Naive thymus-derived CD8-positive, alpha-beta T cell (primary cell): ENCODE measurements at places on chromosomes 7 and 10.

GRCh38 chr7:139845443-139845805 is 16.4 kb downstream of the TBXAS1 start:
- no peak for DNase-seq

DNA sequence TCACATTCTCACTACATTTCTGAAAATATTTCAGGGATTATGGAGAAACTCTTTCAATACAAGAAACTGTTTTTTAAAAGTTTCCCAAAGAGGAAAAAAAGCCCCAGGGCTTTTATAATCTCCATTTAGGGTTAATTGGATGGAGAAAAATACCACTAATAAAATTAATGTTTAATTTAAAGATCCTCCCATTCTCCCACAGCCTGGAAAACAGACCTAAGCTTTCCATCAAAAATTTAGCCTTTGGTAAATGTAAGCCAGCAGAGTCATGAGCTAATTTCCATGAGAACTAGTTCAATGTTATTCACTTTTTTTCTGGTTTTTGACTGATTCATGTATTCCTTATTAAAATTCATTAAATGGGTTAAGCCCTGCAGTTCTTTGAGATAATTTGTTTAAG is 408.7 kb downstream of the PHTF2 start:
- DNase-seq, result no peak

DNA sequence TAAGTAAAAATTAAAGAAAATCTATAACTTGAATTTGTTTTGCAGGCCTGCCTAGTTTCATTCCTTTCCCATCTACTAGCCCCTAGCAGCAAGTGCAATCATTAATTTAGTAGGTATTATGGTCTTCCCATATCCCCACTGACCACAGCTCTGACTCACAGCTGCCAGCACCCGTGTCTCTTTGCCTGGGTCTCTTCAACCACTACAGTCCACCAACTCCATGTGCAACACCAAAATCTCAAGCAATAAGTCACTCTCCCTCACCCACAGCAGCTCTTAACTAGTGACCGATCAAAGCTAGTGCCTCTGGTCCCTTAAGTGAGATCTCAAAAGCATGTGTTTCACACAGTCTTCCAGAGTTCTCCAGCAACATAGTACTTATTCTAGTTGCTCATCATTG is 26.0 kb upstream of the THSD7A start:
- DNase-seq, result no peak

DNA sequence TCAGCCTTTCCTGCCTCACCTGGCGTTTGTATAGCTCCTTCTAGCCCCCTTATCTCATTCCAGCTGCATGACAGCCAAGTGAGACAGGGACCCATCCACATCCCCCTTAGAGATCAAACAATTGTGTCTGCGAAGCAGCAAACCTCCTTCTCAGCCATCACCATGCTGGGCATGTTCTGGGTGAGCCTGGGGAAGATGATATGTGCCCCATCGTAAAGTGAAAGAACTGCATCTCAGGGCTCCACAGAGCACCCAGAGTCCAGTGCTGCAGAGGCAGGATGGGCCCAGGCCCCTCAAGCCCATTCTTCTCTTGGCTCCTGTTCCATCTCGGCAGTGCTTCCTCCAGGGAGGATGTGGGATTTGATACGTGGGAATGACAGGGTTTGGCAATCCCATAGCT is 43.2 kb downstream of the FIGNL1 start:
- DNase-seq, result no peak

DNA sequence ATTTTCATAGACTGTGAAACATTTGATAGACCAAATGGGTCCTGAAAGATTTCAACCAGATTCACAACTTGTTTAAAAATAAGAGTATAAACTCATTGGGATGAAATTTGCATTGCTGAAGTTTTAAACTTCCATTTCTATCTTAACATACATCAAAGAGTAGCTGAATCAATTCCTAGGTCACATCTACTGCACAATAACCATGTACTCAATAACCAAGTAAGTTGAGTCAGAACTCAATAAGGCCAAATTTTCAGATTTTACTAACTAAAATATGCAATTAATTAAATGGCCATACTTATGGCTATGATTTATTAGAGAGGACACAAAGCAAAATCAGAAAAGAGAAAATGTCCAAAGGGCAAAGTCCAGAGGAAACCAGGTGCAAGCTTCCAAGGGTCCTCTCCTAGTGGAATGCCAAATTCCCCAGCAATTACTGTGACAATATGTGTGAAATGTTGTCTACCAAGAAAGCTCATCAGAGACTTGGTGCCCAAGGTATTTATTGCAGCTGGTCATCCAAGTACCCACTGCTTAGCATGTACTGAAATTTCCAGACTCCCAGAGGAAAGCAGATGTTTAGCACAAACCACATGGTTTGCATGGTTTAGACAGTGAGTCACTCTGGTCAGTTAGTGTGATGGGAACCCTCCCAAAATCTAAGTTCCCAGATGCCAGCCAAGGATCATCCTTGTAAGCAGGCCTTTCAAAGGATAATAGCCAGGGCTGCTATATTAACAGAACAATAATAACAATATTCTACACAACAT is 238.9 kb downstream of the IPMK start:
- no peak for DNase-seq

DNA sequence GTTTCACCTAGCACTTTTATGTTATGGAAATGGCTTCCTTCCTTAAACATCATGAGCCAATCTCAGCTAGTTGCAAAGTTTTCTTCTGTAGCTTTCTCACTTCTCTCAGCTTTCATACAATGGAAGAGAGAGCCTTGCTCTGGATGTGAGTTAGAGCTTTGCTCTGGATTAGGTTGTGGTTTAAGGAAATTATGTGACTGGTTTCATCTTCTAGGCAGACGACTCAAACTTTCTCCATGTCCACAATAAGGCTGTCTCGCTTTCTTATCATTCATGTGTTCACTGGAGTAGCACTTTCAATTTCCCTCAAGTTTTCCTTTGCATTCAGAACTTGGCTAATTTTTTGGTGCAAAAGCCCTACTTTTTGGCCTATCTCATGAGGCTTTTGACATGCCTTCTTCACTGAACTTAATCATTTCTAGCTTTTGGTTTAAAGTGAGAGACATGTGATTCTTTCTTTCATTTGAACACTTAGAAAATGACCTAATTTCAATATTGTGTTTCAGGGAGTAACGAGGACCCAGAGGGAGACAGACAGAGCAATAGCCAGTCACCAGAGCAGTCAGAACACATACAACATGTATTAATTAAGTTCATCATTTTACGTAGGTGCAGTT is 49.8 kb downstream of the CNOT4 start:
- DNase-seq, result no peak

DNA sequence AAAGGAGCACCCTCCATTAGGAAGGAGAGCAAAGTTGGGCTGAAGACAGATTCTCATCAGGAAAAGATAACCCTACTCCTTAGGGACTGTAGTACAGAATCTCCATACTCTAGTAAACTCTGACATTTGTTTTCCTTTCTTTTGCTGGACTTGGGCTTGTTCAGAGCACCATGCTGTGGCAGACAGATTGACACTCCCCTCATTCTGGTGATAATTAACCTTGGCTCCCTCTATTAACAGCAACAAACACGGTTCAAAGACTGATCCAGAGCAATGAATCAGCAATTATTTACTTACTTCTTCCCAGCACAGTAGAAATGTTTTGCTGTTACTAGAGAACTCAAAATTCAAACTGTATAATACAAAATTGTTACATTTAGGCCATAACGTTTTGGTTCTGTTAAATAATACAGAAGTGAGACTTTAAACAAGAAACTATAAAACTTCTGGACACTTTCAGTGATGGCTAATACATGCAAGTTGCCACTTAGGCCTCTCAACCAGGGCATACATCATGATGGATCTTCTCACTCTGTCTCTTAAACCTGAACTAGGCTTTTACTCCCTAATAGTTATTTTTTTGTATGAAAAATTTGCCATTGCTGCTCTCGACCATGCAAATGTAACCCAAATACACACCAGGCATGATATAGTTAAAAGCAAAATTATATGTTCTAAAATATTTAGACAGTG is 639.0 kb downstream of the IPMK start:
- DNase-seq, result no peak

GRCh38 chr10:86979977-86980448 is 11.7 kb downstream of the ADIRF start:
- no peak for DNase-seq

DNA sequence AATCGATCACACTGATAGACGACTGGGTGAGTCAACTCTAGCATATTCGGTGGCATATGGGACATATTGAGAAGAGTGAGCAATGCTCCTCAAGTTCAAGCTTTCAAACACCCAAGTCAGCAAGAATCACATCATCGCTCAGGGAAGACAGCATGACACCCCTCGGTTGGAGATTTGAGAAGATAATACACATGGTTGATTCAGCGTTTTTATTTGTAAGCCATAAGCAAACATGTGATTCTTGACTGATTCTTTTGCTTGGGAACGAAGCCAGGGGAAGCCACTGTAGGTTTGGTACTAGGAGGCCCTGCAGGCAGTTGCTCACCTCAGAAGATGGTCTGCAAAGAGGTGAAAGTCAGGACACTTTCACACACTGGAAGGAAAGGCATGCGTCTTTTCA is 12.6 kb downstream of the UCMA start:
- no peak for DNase-seq

DNA sequence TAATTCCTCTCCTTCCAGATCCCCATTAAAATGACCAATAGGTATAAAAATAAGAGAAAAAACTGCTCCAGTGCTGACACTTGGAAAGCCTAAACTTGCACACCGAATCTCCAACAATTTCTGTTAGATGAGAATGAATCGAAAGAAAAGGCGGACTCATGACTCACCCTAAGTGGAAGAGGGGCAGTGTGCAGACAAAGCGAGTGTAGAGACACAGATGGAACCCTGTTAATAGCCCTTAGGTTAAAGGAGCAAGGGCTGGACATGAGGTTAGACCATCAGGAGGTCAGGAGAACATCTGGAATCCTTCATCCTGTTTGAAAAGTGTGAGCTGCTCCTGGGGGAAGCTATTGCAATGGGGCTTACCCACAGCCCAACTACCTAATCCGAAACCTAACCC is 103.4 kb upstream of the GLI3 start:
- DNase-seq, result no peak

DNA sequence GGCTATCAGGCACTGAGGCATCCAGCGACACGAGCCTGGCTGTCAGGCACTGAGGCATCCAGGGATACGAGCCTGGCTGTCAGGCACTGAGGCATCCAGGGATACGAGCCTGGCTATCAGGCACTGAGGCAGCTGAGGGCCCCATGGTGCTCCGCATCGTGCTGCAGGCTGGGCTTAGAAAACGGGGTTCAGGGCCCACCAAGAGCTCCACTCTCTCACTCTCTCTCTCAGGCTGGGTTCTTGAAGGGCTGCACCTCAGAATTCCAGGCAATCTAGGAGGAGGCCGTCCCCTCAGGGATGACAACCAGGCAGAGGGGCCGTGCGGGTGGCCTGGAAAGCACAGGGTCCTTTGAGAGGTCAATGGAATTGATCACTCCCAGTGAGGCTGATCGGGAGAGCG is 69.0 kb downstream of the CFAP46 start:
- peak; percentile 9 for DNase-seq

GRCh38 chr10:75512203-75512933 is 80.9 kb downstream of the LRMDA start:
- no peak for DNase-seq

GRCh38 chr7:141889321-141889720 is 26.9 kb upstream of the OR9A4 start:
- no peak for DNase-seq

DNA sequence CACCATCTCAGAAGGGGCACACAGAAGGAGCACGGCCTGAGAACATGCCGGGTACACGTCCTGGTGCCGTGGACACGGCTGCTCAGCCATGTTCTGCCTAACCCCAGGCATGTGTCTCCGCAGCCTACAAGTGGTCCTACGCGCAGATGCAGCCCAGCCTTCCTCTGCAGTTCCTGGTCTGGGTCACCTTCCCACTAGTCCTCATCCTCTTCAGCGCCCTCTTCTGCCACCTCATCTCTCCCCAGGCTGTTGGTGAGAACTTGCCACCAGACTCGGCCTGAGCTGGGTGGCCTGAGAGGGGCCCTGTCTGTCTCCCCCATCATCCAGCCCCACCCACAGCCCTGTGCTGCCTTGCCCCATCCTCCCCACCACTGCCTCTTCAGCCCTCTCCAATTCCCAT is 5.3 kb downstream of the CLCN1 start:
- no peak for DNase-seq

- no peak for DNase-seq
Measured at GRCh38 chr7:141400356-141400755, 150.9 kb upstream of the AGK start.

- DNase-seq, result no peak
Measured at GRCh38 chr10:83943049-83943448, 196.3 kb upstream of the GHITM start.

- DNase-seq, result no peak
Measured at GRCh38 chr7:232410-233248, 40.3 kb downstream of the FAM20C start.

- no peak for DNase-seq
Measured at GRCh38 chr7:91894781-91895480, 14.4 kb upstream of the MTERF1 start.

DNA sequence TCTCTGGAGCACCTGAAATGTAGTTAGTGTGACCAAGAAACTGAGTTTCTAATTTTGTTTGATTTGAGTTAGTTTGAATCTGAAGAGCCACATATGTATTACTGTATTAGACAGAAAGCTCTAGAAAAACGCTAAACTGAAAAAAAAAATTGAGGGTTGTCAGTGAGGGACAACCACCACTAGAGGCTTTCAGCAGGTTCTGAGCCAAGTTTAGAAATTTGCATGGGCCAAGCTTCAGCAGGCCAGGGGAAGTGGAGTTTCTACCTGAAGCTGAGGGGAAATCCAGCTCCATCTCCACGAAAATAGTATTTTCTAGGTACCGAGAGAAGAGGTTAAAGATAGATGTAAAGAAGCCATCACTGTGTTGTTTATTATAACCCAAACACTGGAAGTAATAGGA is 77.9 kb upstream of the PLXNA4 start:
- DNase-seq, result no peak

DNA sequence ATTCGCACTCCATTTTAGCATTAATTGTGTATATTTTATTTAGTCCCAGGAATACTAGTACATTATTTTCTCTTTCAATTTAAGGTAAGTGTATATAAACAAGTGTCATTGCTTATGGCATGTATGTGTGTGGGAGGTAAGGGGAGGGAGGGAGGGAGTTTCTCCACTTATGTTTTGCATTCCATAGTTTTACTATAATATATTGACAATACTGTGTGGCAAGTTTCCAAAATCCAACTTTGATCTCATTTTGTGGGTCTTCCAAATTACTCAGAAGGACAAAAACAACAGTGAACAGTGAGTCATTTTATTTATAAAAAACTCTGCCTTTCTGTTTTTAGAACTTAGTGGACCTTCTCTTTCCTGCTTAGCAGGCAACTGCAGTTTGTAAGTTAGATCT is 102.3 kb upstream of the SEMA3E start:
- DNase-seq, result no peak

DNA sequence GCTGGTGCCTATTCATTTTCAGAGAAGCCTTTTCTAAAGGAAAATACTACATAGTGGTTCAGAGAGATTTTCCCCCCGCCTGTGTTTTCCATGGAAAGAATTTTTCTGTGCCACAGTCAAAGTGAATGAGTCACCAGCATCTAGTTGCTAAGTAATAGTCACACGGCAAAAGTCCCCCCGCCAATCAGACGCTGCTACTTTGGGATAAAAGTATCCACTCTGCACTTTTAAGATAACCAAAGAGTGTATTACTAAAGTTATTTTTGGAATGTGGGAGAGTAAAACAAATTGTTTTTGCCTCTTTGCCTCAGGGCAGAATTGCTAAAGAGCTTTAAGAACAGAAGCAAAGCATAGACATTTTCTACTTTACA is 23.5 kb downstream of the ABLIM1 start:
- no peak for DNase-seq
